ENCODE measurements at places on chromosomes 7 and 10.

DNA sequence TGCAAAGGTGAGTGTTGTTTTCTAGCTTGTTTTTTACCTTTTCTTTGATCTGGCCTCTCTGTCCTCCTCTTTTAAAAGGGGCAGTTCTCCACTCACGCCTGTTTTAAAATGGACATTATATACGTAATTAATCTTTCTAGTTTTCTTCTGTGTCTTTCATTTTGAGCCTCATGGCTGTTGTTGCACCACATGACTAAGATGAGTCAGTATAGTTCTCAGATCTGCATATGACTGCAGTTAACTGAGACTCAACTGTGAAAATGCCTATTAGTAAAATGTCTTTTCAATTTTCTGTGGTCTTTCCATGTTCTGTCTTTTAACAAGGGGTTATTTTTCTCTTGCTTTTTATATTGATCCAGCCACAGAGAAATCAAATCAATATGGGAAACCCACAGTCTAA, 296.1 kb downstream of the CDK14 start:
- no peak for DNase-seq

DNA sequence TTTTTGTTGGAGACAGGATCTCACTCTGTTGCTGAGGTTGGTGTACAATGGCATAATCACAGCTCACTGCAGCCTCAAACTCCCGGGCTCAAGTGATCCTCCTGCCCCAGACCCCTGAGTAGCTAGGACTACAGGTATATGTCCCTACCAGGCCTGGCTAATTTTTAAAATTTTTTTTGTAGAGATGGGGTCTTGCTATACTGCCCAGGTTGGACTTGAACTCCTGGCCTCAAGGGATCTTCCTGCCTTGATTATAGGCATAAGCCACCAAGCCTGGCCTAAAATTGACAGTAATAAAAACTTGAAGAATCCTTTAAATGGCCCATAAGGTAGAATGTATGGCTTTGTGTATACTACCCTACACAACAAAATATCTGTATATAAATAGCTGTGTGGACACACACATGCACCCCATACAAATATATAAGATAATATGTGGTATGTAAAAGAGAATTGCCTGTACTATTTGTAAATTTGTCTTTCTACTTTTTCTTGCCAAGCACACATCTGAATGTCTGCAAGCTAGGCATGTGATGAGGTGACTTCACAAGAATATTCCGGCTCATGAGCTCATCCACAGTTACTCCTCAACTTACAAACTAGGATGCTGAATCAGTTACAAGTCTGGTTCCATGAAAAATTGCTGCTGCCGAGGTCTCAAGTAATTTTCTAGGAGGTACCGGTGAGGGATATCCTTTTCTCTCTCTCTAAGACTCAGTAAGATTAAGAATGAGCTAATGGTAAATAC, 26.6 kb downstream of the POLR3A start:
- DNase-seq = no peak

DNA sequence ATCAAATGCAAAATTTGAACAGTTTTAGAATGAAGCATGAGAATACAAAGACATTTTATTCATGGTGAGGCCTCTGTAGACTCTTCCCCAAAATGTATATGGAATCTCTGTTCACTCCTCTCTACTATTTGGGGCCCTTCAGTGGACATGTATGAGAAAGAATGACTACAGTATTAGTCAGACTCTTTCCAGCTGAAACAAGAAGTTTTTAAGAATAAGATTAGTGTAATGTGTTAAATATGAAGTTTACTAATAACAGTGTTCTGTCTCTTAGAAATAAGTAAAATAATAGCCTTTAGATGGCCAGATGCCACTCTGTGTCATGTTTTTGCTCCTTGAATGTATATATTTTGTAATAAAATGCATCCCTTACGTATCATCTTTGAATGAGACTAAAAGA, 585.6 kb downstream of the SUGCT start:
- no peak for DNase-seq

DNA sequence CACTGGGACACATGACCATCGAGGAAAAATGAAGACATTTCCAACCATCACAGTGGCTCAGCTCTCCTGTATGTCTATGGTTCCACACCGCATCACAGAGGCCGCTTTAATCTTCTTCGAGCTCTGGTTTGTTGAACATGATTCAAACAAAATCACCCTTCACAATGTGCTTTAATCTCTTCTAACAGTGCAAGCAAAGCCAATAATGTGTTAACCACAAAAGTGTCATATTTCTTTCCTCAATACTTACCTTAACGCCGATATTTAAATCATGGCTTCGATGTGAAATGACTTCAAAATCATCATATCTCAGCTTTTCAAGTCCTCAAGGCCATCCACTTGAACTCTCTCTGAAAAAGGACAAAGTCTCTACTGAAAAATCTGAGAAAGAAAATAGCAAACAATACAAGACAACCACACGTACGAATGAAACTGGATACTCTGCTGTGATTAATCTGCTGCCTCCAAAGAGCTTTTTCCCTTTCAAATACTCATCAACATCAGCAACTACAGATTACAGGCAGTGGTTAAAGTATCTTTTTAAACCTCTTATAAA, 23.0 kb upstream of the SVIL start:
- no peak for DNase-seq
